Ascending aorta (tissue), 2 donors: ENCODE measurements at places on chromosomes 1 and 21. TPM values are rescaled to one million over a fixed set of nuclear protein-coding genes. Genes with fewer than 3 reads are reported as not detected.
A peak's percentile ranks its signal among the peaks of the same experiment; 100 is the strongest.

GRCh38 chr1:155184351-155184811, 10.7 kb downstream of the TRIM46 start:
- no peak overlapping the region for H3K27ac ChIP-seq
- no peaks in the 10 kb centered on the region for H3K36me3 ChIP-seq
- H3K27me3 ChIP-seq: no peaks in the 10 kb centered on the region

GRCh38 chr1:65341381-65341780, 32.0 kb downstream of the DNAJC6 start:
- DNase-seq: no peak
- no peaks in the 10 kb centered on the region for H3K36me3 ChIP-seq
- H3K4me3 ChIP-seq: no peak overlapping the region
- H3K4me1 ChIP-seq: no peaks in the 10 kb centered on the region
- no peak overlapping the region for H3K27ac ChIP-seq
- H3K27me3 ChIP-seq: no peaks in the 10 kb centered on the region

DNA sequence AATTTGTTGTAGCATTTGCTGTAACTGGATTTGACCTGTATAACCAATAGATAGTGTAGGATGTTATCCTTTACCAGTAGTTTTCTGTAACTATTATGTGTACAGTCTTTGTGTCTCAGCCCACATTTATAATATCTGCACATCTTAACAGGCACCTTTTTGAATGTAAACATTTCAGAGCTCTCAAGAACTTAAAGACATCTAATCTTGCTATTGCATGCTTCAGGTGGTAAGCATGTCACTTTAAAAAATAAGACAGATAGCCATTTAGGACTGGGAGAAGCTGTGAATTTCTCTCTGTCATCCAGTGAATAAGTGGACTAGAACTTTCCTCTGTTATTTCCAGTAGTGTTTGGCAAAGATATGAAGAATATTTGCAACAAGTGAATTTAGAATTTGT, 22.6 kb upstream of the GPR52 start:
- H3K36me3 ChIP-seq: no peaks in the 10 kb centered on the region
- no peaks in the 10 kb centered on the region for H3K4me1 ChIP-seq
- H3K27me3 ChIP-seq: no peaks in the 10 kb centered on the region

DNA sequence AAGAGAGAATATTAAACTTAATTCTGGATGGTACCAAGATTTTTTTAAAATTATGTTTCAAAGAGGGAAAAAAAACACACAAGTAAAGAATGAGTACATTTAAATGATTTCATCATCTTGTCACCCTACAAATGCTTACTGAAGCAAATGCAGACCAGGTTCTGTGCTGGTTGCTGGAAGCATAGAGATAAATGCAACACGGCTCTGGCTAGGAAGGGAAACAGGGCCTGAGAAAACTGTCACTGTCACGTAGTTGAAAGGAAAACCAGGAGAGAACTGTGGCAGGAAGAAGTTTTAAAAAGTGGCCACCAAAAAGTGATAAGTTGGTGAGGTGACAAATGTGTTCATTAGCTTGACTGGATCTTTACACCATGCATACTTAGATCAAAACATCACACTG, 336.9 kb upstream of the NFIA start:
- H3K27ac ChIP-seq: no peak overlapping the region
- H3K4me3 ChIP-seq: no peak overlapping the region
- no peaks in the 10 kb centered on the region for H3K36me3 ChIP-seq
- no peaks in the 10 kb centered on the region for H3K27me3 ChIP-seq
- H3K4me1 ChIP-seq: no peaks in the 10 kb centered on the region

- H3K36me3 ChIP-seq: no peaks in the 10 kb centered on the region
- H3K4me1 ChIP-seq: peaks cover 37% of the 10 kb centered on the region
- DNase-seq: peak; percentile 91
- H3K27me3 ChIP-seq: no peaks in the 10 kb centered on the region
- H3K27ac ChIP-seq: peak overlapping the region; percentile 82
These were observed 213.7 kb downstream of the PBX1 start for GRCh38 chr1:164772635-164773034.

- peak; percentile 42 for DNase-seq
- H3K36me3 ChIP-seq: no peaks in the 10 kb centered on the region
- H3K27me3 ChIP-seq: no peaks in the 10 kb centered on the region
- peak overlapping the region; percentile 83 for H3K27ac ChIP-seq
These were observed 109.8 kb downstream of the MAST2 start for GRCh38 chr1:45913183-45913683.

DNA sequence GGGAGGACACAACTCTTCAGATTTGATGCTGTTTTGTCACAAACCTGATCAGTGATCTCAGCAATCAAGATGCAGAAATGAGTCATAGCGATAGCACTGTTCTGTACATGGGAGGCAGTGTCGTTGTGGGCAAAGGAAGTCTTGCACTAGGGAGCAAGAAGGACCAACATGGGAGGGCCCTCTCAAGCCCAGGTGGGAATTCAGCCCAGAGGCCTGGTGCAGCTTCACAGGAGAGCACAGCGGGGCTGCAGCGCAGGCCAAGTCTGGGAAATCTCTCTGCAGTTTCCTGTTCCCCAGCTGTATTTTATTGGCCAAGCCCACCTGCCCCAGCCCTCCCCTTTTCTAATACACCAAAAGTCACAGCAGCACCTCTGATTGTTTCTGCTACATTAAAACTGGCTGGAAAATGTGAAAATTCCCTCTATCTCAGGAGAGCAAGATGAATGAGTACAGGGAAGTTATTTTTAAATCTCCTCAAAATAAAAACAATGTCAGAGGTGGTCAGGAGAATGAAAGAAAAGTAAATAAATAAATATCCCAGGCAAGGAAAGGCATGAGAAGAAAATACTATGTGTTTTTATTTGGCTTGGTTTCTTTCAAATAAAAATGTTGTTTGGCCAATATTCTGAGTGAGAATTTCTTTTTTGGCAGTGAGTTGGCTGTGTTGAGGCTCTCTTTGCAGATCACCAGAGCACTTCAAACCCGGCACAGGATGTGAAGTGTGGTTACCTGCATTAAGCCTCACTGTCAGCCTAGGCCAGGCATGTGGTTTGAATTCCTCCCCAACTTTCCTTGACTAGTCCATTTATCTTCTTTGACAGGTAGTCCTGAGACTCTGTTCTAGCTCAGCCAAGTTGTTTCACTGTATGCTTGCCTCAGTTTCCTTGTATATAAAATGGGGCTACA, 422.1 kb downstream of the PLPP3 start:
- no peak for DNase-seq
- no peak overlapping the region for H3K27ac ChIP-seq
- no peak overlapping the region for H3K4me3 ChIP-seq
- no peaks in the 10 kb centered on the region for H3K36me3 ChIP-seq
- no peaks in the 10 kb centered on the region for H3K27me3 ChIP-seq
- H3K4me1 ChIP-seq: no peaks in the 10 kb centered on the region

DNA sequence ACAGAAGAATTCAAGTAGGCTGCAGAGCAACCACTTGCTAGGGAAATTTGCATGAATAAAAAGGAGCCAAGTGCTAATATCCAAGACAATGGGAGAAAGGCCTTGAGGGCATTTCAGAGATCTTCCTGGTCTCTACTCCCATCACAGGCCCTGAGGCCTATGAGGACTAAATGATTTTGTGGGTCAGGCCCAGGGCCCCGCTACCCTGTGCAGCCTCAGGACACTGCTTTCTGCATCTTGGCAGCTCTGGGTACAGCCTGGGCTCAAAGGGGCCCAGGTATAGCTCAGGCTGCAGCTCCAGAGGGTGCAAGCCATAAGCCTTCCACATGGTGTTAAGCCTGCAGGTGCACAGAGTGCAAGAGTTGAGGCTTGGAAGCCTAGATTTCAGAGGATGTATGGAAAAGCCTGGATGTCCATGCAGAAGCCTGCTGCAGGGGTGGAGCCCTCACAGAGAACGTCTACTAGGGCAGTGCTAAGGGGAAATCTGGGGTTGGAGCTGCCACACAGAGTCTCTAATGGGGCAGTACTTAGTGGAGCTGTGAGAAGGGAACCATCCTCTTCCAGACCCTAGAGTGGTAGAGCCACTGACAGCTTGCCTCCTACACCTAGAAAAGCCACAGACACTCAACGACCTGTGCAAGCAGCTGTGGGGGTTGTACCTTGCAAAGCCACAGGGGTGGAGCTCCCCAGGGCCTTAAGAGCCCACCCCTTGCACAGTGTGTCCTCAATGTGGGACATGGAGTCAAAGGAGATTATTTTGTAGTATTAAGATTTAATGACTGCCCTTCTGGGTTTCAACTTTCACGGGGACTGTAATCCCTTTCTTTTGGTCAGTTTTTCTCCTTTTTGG, 13.7 kb upstream of the ACTRT2 start:
- H3K27ac ChIP-seq: no peak overlapping the region
- no peaks in the 10 kb centered on the region for H3K36me3 ChIP-seq
- no peaks in the 10 kb centered on the region for H3K27me3 ChIP-seq
- H3K4me3 ChIP-seq: no peak overlapping the region

CR1L gene
- total RNA-seq: not detected
